ENCODE measurements at places on chromosomes 5 and 9. TPM values are rescaled to one million over a fixed set of nuclear protein-coding genes. Genes with fewer than 3 reads are reported as not detected.

Gene TOPORS
- 22.8 TPM for total RNA-seq

Gene MARCOL
- not detected for total RNA-seq

DNA sequence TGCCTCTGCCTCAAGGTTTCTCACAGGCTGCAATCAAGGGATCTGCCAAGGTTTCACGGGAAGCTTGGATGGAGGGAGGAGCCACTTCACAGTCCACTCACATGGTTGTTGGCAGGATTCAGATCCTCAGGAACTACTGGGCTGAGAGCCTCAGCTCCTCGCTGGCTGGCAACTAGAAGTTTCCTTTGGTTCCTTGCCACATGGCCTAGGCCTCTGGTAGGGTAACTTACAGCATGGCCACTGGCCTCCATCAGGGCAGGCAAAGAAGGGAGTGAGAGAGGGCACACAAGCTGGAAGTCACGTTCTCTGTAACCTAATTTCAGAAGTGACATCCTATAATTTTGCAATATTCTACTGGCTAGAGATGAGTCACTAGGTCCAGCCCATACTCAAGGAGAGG lies 32.2 kb downstream of the SPOCK1 start:
- no peak for DNase-seq

DNA sequence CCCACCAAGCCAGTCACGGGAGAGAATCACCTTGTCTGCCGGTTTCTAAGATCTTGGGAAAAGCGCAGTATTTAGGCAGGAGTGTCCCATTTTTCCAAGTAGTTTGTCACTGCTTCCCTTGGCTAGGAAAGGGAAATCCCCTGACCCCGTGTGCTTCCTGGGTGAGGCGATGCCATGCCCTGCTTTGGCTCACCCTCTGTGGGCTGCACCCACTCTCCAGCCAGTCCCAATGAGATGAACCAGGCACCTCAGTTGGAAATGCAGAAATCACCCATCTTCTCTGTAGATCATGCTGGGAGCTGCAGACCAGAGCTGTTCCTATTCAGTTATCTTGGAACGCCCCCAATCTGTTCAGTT lies 116.9 kb downstream of the RAB3C start:
- DNase-seq = no peak

Gene SH3RF2
- 2.0 TPM for total RNA-seq

DNA sequence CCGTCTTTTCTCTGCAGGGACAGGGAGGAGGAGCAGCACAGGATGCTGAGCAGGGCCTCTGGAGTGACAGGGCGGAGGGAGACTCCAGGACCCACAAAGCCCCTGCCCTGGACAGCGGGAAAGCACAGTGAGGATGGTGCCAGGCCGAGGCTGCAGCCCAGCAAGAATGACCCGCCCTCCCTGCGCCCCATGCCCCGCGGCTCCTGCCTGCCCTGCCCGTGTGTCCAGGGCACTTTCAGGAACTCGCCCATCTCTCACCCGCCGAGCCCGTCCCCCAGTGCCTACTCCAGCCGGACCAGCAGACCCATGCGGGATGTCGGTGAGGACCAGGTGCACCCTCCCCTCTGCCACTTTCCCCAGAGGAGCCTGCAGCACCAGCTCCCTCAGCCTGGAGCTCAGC lies 9.1 kb upstream of the EXOC3 start:
- no peak for DNase-seq

- no peak for DNase-seq
Measured at GRCh38 chr5:32276173-32276853, 36.4 kb downstream of the MTMR12 start.

Gene ABL1
- 69.7 TPM for total RNA-seq

GRCh38 chr5:115087951-115088350 lies 81.8 kb downstream of the TRIM36 start:
- no peak for DNase-seq

DNA sequence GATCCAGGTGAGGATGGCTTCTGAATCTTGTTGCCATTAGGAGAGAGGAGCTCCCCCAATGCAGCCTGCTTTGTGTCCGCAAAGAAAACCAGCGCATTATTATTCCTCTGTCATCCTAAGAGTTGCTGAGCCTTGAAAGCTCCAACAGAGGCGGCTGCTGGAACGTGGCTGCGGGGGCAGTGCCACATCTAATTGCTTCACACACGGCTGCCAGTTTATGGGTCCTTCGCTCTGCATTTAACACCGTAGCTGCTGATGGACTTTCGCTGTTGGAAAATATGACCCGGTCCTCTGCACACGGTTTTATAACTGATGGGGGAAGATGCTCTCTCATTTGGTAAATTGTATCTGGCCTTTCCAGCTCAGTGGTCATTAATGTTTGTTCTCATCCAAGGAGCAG lies 38.0 kb downstream of the ZNF622 start:
- no peak for DNase-seq

DNA sequence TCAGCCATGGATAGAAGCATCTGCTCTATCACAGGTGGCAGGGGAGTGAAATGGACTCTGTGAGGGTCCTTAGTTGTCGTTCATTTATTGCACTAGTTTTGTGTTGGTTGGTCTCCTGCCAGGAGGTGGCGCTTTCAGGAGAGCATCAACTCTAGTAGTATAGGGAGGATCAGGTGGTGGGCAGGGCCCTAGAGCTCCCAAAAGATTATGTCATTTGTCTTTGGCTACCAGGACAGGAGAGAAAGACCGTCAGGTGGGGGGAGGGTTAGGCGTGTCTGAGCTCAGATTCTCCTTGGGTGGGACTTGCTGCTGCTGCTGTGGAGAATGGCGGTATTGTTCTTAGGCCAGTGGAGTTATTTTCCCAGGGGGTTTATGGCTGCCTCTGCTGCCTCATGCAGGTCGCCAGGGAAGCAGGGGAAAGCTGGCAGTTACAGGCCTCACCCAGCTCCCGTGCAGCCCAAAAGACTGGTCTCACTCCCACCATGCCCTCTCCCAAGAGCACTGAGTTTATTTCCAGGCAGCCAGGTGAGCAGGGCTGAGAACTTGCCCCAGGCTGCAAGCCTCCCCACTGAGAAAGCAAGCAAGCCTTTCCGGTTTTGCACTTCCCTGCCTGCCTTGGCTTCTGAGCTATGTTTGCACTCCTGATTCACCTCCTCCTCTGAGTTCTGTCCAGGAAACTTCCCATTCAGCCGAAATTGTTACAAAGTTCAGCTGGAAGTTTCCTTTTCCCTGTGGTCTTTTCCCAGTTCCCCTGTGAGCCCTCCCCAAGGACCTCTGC lies 317.3 kb downstream of the TAF11L14 start:
- DNase-seq = no peak

DNA sequence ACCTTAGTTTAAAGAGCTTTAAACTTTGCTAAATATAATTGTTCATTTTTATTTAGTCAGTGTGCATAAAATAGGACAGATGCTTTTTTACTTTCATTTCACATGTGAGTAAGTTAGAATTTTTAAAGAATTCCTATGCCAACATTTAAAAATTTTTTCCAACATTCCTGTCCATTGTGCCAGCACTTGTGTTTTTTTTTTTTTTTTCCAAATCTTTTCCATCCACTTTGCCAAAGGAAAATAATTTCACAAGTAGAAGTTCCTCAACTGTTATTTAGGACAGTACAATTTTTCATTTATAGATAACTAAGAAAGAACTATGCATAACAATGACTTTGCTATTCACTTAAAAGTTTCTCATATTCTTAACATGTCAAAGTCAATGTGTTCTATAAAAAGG lies 189.5 kb downstream of the ADAMTS6 start:
- no peak for DNase-seq

- DNase-seq = no peak
Measured at GRCh38 chr5:170252720-170253350, 20.1 kb downstream of the C5orf58 start.

- no peak for DNase-seq
Measured at GRCh38 chr9:93461414-93461743, 8.0 kb upstream of the FAM120AOS start.

GRCh38 chr5:147084702-147085101 lies 150.1 kb upstream of the STK32A start:
- no peak for DNase-seq

GRCh38 chr9:110114859-110115201 lies 93.1 kb downstream of the C9orf152 start:
- no peak for DNase-seq

GRCh38 chr9:135712613-135713295 lies 10.8 kb downstream of the KCNT1 start:
- no peak for DNase-seq

- DNase-seq = no peak
Measured at GRCh38 chr5:40210694-40211093, 469.0 kb upstream of the PTGER4 start.

- DNase-seq = no peak
Measured at GRCh38 chr5:78760770-78761169, 112.2 kb upstream of the LHFPL2 start.

Gene BARHL1
- not detected for total RNA-seq

DNA sequence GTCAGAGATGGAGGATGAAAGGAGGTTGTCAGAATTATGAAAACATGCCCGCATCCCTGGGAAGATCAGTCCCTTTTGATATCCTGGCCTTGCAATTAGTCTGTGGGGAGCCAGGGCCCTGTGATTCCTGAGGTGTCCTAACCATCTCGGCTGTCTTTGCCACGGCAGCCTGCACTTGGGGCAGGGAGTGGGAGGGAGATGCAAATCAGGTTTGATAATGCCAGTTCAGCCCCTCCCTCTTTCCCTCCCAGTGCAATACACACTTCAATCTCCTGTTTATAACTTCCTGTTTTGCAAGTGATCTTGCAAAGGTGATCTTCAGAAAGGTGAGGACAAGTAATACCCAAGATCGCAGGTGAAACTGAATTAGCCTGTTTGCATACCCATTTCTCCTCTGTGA lies 114.0 kb upstream of the ALDH1B1 start:
- no peak for DNase-seq

DNA sequence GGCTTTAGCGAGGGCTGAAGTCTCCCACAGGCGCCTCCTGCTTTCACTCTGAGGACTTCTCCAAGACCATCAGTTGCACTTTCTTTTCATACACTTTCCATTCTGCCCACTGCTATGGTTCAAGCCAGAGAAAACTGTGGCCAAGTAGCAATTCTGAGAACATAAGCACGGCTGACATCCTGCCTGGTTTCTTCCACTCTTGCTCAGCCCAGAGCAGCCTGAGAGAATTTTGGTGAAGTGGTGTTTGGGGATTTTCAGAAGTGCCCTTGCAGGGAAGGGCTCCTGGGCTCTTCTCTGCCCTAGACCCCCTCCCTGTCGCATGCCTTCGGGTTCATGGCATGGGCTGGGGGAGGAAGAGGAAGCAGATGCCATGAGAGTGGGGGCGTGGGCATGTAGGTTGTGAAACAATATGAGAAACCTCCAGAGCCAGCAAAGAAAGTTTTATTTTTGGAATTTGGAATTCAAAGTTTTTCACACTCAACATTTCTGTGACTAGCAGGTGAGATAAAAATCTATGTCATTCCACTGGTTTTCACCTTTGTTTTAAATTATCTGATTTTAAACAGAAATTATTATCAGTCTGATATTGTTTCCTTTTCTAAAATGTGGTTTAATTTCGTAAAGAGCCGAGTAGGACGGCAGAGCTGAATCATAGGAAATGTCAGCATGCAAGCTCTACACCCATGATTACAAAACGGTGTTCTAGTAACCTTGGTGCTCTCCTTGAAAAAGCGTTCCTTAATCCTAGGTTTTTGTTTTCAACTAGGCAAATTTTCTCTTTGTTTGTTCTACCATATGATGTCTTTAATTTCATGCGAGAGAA lies 27.8 kb upstream of the TNFSF8 start:
- DNase-seq = no peak

DNA sequence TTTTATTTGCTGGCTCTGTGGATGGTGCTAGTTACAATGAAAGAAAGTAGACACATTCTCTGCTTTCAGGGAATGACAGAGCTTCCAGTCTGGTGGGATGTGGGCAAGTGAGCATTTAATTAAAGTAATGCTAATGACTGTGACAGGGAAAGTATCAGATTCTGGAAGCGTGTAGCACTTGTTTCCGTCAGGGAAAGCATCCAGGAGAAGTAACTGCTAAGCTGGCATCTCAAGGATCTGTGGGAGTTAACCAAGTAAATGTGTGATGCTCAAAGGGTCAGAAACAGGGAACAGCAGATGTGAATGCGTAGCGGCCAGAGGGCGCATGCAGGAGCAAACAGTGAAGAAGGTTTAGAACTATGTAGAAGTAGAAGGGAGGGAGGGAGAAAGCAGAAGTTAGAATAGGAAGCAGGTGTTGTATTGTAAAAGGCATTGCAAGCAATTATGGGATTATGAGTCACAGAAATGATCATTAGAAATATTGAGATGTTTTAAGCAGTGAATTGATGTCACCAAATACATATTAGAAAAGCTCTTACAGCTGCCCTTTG lies 12.2 kb downstream of the KLHL9 start:
- DNase-seq = no peak

- DNase-seq = no peak
Measured at GRCh38 chr5:125274211-125274610, 527.8 kb upstream of the ZNF608 start.

DNA sequence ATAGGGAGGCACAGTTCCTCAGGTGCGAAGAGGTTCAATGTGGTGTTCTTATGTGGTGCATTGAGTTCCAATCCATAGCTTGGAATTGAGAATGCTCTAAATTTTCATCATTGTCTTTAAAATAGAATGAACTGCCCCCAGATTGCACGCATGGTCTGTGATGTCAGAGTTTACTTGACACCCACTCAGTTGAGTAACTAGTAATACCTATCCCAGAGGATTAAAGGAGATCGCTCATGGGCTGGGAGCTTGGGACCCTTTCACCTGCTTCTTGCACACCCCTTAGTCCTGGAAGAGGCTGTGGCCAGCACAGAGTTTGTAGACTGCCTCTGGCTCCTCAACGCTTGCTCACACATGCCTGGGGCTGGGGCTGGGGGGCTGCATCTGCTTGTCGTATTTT lies 95.1 kb upstream of the OTULINL start:
- no peak for DNase-seq

GRCh38 chr5:111667128-111667736 lies 89.8 kb downstream of the NREP start:
- DNase-seq = no peak

DNA sequence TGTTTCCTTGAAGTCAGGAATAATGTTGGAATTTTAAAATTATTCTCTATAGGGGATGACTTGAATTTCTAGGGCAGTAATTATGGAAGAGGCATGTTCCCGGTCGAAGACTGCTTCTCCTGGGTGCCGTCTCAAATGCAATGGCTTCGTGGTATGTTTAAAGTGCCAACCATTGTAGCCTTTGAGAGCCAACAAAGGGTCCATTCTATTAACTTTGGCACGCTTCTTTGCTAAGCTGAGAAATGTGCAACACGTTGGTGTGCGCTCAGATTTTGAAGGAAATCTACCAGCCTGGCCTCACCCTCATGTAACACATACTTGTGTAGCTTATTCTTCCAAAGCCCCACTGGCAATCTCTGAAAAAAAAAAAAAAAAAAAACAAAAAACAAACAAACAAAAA lies 221.2 kb upstream of the ANKH start:
- no peak for DNase-seq

Gene MED27
- total RNA-seq = 9.2 TPM

Gene NIPAL4
- total RNA-seq = 5.7 TPM

Gene HABP4
- 48.3 TPM for total RNA-seq

GRCh38 chr5:155926031-155926430 lies 400.9 kb upstream of the SGCD start:
- no peak for DNase-seq

Measured in tibial nerve (tissue), 4 donors.